Activated CD4-positive, alpha-beta T cell treated with anti-CD3 and anti-CD28 coated beads, Interleukin-2, amount 50 U/mL, for 48 hours (primary cell): ENCODE measurements at places on chromosomes 16 and 17.

- DNase-seq: no peak
These were observed 27.4 kb downstream of the STH start for GRCh38 chr17:46026166-46027047.

DNA sequence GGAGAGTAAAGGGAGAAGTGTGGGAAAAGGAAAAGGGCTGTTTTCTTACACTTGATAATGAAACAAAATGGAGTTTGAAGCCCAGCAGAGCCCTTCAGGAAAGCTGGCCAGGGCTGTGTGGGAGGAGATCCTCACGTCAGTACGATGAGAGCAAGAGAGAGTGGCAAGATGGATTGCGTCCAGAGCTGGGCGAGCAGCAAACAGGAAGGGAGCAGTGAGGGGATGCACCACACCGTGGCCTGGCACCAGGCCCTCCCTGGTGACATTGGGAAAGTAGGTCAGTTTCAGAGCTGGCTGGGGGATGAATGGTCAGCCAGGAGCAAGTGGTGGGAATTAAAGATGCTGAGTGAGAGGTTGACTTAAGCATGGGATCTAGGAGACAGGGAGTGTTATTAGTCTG, 273.6 kb downstream of the GRIN2A start:
- no peak for DNase-seq

- no peak for DNase-seq
These were observed 3.0 kb upstream of the NRN1L start for GRCh38 chr16:67881621-67882161.

GRCh38 chr17:14302091-14302430, 1.2 kb downstream of the HS3ST3B1 start:
- DNase-seq: peak; percentile 68

- DNase-seq: no peak
These were observed 14.9 kb downstream of the ENPP7 start for GRCh38 chr17:79745641-79746105.

DNA sequence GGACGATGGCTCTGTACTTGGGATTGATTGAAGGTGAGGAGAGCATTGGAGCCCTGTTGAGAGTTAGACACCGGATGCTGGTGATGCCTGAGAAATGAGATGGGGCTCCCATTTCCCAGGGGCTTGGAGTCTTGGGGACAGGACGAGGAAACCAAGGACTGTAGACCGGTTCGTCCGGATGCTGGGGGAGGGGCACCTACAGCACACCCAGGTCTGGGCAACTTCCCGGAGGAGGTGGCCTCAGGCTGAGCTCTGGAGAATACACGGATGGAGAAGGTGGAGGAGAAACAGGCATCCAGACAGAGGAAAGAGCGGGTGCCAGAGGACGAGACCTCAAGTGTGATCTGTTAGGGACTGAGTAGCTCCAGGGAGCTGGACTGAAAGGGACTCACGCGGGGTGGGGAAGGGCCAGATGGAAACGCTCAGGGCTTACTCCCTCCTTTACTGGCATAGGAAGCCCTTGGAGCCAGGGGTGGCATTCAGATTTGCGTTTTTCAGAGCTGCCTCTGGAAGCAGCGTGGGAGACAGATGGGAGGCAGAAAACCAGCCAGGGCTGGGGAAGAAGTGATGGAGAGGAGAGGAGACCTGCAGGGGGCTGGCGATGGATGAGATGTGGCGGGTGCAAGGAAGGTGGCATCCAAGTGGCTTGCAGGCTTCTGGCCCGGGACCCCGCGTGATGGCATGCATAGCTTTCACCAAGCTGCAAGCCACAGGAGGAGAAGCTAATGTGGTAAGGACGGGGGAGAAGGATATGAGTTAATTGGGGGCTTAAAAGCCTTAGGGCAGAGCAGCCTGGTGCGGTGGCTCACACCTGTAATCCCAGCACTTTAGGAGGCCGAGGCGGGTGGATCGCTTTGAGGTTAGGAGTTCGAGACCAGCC, 8.3 kb downstream of the C1QTNF1 start:
- DNase-seq: no peak

GRCh38 chr17:73362697-73363096, 50.9 kb upstream of the CDC42EP4 start:
- no peak for DNase-seq

- DNase-seq: no peak
These were observed 35.9 kb downstream of the HSBP1 start for GRCh38 chr16:83843657-83844056.

DNA sequence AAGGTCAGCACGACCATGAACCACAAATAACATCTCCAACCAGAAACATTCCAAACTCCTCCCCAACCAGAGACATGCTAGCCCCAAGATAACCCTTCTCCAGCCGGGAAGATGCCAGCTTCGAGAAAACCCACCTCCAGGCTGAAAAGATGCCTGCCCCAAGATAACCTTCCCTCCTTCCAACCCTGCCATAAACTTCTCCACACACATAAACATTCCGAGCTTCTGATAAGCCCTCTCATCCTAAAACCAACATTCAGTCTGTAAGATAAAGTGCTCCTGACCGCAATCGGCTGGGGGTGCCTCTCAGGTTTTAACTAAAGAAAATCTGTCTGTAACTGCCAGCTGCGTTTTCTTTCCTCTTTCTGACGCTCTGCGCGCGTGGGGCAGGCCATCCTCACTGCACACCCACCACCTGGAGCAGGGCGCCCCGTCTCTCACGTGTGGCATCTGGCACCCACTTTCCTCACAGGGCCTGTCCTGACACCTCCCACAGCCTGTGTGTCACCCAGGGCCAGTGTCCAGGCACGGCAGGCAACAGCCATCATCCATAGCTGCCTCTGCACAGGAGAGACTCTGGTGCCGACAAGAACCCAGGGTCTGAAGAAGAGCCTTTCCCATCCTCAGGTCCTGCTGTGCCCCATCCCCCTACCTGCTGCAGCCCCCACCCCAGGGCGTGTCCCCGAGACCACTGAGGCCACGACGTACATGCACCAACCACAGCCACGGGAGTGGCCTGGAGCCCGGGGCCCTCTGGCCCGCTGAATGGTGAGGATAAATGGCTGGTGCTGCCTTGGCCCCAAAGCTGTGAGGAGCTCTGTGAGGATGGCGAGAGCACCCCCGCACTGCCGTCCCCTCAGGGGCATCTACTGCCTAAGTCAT, 3.7 kb downstream of the TEPSIN start:
- no peak for DNase-seq

GRCh38 chr16:63737633-63738032, 1384.2 kb downstream of the CDH11 start:
- DNase-seq: no peak

GRCh38 chr16:3022684-3023414, 893 bp downstream of the HCFC1R1 start:
- no peak for DNase-seq

GRCh38 chr17:3593384-3593783, 15.8 kb downstream of the TRPV1 start:
- DNase-seq: no peak

DNA sequence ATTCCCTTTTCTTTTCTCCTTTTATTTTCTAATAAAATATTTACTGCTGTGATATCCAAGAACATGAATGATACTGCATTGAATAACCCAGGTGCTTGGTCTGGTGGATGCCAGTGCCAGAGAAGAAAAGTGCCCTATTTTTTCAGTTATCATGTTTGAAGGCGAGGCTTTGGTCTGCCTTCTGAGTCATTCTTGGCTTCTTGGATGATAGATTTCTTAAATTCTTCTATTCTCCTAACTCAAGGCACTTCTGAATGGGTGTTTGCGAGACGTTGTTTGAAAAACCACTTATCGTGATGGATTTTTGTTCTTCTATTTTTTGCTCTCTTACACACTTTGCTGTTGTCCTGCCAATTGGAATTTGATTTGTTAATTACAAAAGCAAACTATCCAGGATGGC, 66.7 kb downstream of the FTO start:
- DNase-seq: no peak

DNA sequence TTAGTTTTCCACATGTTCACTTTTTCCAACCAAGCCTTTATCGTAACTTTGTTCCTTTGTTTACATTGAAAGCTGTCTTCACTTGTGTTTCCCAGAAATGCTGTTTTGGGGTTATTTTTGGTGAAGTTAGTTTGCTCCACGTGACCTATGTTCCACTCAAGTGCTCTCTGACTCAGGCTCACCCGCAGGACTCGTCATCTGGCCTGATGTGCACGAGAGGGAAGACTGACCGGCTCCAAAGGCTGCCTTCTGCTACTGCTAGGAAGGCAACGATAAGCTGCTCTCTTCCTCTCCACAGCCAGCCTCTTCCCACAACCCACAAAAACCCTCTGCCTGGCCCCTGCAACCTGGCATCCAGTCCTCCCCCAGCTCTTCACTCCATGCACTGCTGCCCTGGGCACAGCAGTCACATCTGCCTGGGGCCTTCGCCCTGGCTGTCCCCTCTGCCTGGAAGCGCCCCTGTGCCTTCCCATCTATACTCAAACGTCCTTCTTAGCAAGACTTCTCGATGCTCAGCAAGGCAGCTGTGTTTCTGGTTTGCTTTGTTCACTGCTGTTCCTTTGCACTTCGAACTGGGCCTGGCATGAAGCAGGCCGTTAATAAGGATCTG, 28.0 kb downstream of the ZCCHC14 start:
- DNase-seq: peak; percentile 49

- DNase-seq: no peak
These were observed 198.8 kb upstream of the CIBAR2 start for GRCh38 chr16:85310868-85311585.

GRCh38 chr17:77768248-77768852, 190.2 kb upstream of the TNRC6C start:
- DNase-seq: no peak

- DNase-seq: no peak
These were observed 55.0 kb downstream of the TK2 start for GRCh38 chr16:66494916-66495315.

GRCh38 chr17:13984956-13985355, 84.3 kb upstream of the COX10 start:
- DNase-seq: no peak
